ENCODE measurements at places on chromosomes 6 and 20.

GRCh38 chr6:136593748-136594490, 43.7 kb upstream of the MAP7 start:
- DNase-seq: peak; percentile 79

- DNase-seq: no peak
Observed at GRCh38 chr20:40646813-40647212, 42.2 kb downstream of the MAFB start.

DNA sequence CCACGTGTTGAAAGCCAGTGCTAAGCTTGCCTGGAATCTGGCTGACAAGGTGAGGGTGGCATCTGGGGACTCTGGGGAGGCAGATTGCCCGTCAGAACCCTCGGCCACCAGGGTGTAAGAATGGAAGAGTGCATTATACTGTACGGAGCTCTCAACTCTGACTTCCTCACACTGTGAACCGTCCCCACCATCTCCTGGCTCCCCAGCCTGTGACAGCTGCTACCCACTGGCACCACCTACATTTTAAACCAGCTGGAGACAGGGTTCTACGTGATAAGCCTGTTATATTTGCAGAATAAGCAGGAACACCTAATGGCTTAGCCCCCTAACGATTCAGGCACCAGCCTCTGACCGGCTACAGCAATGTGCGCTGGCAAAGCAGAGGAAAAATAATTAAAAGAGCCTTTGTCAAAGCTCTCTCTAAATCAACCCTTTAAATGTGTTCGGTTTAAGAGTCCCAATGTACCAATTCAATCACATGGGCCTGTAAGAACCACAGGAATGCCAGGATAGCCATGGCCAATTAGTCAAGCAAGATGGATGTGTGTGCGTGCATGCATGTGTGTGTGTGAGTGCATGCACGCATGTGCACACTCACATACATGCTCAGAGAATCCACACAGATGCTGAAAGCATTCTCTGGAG, 89.1 kb upstream of the TAB2 start:
- no peak for DNase-seq

DNA sequence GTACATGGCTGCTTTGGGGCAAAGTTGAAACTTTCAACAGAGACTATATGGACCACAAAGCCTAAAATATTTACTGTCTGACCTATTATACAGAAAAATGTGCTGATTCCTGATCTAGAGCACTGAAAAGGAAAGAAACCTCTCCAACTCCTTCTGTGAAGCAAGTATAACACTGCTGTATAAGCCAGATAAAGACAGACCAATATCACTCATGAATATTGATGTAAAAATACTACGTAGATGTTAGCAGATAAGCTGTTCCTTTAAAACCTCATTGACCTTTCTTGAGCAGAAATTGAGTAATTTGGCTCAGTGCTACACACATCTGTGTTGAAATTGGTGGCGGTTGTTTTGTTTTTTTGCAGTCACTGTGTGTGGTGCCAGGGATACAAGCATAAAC, 69.9 kb upstream of the HDAC2 start:
- no peak for DNase-seq

DNA sequence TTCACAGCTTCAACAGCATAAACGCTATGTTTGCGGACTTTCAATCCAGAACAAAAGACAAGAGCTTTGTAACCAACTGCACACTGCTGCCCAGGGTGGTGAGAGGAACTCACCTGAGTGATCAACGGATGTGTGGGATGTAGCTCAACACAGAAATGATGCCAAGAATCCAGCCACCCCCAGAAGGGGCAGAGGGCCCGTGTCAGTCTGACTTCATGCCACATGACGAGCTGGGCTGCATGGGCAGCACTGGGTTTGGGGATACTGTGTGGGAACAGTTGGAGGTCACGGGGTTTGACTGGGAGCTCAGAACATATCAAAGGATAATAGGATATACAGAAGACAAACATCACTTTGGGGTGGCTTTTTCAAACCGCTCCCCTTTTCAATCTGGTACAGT, 79.4 kb upstream of the TRAF3IP2 start:
- DNase-seq: no peak

DNA sequence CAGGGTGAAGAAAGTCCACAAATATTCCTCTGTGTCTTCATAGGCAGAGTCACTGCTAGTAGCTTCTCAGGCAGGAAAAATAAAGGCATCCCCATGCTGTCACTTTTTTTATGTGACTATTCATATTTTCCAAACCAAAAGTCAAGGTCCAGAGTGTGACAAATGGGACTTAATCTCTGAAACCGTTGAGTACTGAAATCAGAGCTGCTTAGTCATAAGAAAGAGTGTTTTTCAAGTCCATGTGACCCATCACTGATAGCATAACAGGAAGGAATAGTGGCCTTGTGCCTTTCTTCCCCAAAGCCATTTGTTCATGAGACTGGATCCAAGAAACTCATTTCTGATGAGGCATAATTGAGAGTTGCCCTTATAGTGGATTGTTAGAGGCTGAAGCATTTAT, 210.3 kb upstream of the TSHZ2 start:
- DNase-seq: no peak

- DNase-seq: no peak
Observed at GRCh38 chr20:36571564-36572504, 1.6 kb upstream of the TGIF2 start.

DNA sequence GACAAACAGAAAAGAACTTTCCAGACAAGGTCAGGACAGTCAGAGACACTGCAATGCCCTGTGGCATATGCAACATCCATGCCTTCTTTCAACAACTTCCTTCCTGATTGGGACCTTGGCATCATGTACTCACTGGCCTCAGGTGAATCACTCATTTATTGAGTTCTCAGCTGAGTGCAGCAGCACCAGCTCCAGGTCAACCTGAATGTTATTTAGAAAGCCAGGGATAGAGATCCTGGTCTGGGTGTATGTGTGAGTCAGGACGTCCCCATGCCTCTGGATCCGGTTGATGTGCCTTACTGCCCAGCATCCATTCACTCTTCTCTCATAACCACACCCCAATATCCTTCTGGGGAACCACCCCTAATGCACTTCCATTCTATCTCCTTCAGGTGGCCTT, 54.4 kb downstream of the SNRNP48 start:
- DNase-seq: no peak

- DNase-seq: no peak
Observed at GRCh38 chr20:10898552-10898951, 224.8 kb upstream of the JAG1 start.

DNA sequence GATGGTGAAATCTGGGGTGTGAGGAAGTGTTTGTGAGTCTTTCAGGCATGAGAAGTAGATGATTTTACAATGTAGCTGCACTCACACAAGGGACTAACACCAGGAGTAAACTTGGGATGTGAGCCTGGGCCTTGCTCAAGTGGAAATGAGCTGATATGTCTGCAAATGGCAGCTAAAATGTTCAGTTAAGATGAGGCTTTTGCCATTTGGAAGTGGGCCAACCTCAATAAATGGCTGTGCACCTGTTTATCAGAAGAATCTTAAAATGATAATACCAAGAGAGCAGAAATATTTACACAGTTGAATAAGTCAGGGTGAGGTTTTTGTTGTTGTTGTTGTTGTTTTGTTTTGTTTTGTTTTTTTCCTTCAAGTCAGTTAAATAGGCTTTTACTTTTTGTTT, 25.7 kb upstream of the KLHL31 start:
- no peak for DNase-seq

GRCh38 chr6:25192590-25193459, 86.3 kb upstream of the CARMIL1 start:
- DNase-seq: no peak

GRCh38 chr6:139990026-139990686, 615.7 kb upstream of the CITED2 start:
- no peak for DNase-seq

GRCh38 chr6:155473741-155474140, 18.1 kb upstream of the NOX3 start:
- no peak for DNase-seq

- DNase-seq: no peak
Observed at GRCh38 chr6:132964101-132964867, 149.9 kb downstream of the RPS12 start.

- DNase-seq: no peak
Observed at GRCh38 chr20:59421920-59422637, 121.7 kb downstream of the EDN3 start.

- peak; percentile 46 for DNase-seq
Observed at GRCh38 chr20:53157443-53158408, 185.6 kb downstream of the TSHZ2 start.

DNA sequence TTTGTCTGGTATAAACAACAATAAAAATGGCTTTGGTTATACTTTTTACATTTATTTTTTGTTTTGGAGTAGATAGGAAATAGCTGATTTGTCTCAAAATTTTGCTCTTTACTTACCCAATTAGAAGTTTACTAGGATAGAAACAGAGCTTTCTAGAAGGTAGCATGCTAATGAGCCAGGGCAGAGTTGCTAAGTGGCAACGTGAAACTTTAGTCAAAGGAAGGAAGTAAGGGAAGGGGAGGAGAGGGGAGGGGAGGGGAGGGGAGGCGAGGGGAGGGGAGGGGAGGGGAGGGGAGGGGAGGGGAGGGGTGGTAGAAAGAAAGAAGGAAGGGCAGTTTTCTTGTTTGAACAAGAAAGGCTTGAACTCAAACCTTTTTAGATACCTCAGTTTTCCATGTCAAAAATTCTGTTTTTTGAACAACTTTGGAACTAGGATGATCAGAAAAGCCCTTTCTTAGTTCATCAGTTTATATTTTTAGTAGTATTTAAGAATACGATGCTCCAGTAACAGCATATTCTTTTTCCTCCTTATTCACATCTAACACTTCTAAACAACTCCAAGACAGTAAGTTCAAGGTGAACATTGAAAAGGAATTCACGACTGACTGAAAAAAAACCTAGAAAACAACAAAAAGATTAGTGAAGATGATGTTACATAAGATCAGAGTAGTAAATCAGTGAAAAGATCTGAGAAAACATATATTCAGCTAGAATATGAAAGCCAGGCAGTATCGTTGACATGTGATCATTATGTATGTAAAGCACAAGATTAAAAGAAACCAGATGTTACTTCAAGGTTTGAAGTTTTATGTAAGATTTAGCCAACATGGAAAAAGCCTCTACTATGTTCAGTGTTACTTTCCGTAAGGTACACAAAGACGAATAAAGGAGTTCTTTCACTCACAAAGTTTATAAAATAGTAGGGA, 263.4 kb downstream of the ARHGAP18 start:
- DNase-seq: peak; percentile 9

DNA sequence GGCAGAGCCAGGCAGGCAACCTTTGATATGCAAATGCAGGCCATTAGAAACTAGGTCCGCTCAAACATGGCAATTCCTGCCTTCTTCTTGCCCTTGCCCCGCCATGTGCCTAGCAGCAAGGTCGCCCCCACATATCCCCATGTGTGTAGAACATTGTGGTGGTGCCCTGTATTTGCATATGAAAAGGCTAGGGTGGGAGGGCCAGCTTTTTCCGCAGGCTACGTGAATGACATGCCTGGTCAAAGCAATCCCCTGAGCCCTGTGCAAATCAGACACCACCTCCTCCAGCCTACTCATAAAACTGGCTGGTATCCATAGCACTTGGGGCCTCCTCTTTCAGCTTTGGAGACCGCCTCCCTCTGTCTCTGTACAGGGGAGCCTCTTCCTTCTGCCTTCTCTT, 31.6 kb downstream of the GSTA2 start:
- no peak for DNase-seq

GRCh38 chr6:53306819-53307347, 41.9 kb downstream of the ELOVL5 start:
- DNase-seq: peak; percentile 82

DNA sequence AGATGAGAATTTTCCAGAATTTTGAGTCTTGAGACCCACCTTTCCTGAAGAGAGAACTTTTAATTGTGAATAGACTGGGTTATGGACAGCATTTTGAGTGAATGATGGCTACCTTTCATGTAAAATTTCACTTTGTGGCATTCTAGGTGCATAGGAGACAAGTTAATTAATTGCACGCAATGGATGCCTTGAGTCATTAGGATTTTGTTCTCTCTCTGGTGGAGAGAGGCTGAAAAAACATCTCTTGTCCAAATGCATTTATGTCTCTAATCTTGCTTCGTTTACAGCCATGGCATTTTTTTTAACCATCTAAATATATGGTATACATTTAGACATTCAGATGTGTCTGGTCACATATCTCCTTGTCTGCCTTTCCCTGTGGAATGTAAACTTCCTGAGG, 3.1 kb downstream of the RHAG start:
- DNase-seq: no peak

DNA sequence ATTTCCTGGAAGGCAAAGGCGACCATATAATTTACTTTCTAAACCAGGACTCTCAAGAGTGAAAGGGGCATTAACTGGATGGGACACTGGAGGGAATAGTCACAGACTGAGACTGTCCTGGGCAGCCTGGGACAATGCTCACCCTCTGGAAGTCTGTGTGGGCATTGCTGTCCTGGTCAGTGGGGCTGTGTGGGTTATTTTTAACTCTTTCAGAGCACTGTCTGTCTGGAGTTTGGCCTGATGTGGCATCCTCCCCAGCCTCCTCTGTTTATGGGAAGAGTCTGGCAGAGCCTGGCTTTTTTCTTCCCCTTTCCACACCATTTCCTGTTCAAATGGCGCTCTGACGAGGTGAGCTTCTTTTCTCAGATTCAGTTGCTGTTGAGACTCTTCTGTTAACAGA, 11.7 kb downstream of the DAAM2 start:
- DNase-seq: no peak

GRCh38 chr6:130322673-130323268, 43.0 kb upstream of the TMEM200A start:
- DNase-seq: peak; percentile 69

DNA sequence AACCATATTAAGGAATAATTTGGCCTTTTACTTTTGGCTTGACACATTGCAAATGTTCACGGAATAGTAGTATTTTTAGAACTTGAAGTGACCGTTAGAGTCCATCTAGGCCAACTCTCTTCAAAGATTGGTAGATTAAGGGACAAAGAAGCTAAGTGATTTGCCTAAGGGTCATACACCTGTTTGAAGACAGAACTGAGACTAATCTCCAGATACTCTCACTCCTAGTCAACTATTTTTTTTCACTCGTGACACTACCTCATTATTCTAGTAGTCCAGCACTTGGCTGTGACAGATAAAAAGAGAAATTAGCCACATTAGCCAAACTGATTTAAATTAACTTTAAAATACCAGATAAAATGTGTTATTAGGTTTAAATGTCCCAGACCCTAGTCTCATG, 10.6 kb downstream of the ACSS2 start:
- DNase-seq: no peak

DNA sequence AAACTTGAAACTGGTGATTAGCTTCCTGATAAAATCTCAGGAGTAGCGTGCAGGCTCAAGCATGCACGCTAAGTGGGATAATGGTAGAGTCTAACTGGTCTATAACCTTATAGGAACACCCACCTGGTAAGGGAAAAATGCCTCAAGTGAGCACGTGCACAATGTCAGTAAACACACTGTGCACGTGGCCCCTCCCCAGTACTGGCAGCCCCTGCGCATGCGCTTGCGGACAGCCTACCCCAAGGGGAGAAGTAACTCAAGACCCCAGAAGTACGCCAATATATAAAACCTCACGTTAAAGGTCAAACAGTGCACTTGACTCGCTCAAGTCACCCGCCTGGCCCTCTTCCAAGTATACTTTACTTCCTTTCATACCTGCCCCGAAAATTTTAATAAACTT, 23.1 kb upstream of the DOK5 start:
- no peak for DNase-seq

- no peak for DNase-seq
Observed at GRCh38 chr6:11763460-11764249, 14.9 kb downstream of the ADTRP start.

GRCh38 chr6:119024111-119024510, 54.4 kb downstream of the FAM184A start:
- no peak for DNase-seq

- DNase-seq: peak; percentile 13
Observed at GRCh38 chr6:87729965-87730719, 28.1 kb upstream of the AKIRIN2 start.

GRCh38 chr6:165049362-165049761, 260.0 kb downstream of the C6orf118 start:
- DNase-seq: peak; percentile 44

- no peak for DNase-seq
Observed at GRCh38 chr20:49696594-49696993, 17.1 kb downstream of the B4GALT5 start.
